ENCODE measurements at places on chromosomes 6 and 20.

GRCh38 chr6:56096541-56096940 is 150.8 kb downstream of the COL21A1 start:
- no peak for DNase-seq

DNA sequence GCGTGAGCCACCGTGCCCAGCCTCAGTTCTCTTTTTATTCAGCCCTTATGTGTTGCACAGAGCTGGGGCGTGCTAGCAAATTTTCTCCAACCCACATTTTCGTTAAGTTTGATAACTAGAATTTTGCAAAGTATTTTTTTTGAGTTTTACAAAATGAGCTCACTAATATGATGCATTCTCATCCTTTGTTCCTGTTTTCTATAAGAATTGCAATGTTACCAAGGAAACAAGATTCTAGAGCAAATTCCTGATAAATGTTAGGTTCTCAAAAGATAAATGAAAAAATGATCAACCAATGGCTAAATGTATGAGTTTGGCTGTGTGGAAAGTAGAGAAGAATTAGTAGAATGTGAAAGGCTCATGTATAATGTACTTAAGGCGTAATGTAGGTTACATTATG is 529.8 kb downstream of the MAFB start:
- no peak for DNase-seq

DNA sequence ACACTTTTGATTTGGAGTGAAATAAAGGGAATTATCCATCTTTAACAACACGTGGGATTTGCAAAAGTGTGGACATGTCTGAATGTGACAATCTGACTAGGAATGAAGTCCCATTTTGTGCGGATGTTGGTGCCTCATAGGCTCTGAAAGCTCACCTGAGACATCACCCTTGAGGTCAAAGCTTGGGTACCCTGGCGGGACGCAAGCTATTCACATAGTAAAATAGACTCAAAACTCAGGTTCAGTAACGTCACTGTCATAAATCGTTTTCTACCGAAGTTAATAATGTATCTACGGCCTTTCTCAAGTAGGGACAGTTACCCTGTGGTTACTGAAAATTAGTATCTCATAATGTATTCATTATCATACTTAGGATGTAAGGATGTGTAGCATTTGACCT is 61.8 kb downstream of the AKAP12 start:
- DNase-seq = no peak

DNA sequence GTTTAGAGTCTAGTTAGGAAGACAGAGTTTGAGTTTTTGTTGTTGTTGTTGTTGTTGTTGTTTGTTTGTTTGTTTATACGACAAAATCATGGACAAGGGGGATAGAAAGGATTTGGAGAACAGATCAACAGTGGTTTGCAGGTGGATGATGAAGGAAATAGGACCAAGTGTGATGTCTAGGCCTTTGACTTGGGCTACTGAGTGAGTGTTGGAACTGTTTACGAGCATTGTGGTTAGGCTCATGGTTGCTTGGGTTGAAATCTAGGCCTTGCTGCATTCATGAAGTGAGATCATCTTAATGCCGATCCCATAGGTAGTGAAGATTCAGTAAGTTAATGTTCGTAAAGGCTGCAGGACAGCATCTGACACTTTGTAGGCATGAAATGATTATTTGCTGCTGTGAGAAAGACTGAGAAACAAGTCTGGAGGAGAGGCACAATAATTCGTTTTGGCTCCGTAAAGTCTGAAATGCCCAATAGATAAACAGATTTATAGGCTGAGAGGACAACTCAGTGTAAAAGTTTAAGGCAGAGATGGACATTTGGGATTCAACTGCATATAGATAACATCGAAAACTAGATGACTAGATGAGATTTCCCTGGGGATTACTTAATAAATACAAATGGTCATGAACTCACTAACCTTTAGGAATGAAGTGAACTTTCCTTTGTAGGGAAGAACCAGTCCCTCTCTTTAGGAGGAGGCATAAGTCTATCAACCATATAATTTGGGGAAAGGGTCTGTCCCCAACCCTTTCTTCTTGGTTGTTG is 70.0 kb downstream of the HDDC2 start:
- DNase-seq = no peak

DNA sequence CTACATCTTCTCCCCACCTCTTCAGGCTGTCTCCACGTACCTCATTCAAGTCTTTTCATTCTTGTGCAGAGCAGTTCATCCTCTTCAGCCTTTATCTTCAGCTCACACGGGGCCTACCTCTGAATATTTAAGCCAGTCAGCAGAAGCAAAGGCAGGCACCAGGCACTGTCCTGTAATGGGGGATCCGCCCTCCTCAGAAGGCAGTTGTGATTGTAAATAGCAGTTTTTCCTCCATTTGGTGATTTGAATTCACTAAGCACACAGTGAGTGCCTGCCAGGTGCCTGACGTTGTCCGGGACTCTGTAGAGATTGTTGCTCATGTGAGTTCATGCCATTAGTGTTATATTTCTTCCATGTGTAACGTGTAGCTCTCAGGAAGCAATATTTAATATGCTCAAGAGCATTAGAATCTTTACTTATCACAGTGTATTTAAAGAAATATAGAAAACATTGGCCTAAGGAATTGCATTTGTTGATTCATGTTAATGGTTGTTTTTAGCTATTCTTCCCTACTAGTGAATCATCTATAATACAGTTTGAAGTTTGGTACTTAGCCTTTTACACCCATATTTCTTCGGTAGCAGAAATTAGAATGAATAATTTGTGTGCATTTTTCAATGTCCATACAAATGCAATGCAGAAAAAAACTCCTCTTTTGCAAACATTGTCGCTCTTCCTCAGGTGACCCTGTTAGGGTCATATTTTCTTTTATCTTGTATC is 17.9 kb downstream of the BPHL start:
- DNase-seq = no peak

DNA sequence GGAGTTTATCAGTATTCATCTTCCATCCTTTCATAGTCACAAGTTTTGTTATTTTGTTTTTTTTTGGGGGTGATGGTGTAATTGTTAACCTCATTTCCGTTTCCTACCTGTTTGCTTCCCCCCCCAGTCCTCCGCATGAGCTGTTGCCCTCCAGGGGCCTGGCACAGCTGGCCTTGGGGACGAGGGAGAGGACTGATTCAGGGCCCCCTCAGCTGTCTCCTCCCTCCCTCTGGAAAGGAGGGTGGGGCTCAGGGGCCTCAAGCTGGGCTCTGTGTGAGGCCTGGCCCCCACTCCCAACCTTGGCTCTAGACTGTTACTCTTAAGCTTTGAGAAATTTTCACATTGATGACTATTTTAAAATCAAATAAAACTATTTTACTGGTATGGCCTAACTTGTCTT is 4.0 kb downstream of the LRRC73 start:
- DNase-seq = no peak

DNA sequence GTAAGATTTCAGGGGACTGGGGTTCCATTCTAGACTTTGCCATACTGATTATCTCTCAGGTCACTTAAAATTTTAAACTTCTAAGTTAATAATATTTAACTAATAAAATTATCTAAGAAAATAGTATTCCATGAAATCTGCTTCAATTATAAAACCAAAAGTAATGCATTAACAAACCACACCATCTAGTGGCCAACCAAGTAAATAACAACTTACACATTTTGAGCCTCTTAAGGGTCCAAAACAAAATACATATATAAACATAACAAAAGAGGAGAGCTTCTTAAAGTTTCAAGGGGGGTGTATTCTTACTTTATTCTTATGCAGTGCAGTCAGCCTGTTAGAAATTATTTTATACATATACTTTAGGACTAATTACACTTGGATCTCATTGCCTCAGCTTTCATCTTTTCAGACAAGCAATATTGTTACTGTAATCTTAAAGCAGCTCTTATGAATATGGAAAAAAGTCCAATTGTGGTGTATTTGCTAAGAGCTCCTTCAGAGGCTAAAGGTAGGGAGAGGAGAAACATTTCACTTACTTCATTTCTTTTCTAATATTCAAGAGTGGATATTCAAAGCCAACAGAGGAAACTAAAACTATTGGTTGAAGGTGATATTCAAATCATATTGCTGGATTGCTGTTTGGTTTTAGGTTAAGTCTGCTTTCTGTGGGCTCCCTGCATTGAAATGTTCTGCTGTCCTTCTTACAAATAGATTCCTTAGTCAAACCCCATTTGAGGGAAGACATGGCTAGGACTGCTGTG is 199.7 kb upstream of the SIM1 start:
- DNase-seq = no peak

DNA sequence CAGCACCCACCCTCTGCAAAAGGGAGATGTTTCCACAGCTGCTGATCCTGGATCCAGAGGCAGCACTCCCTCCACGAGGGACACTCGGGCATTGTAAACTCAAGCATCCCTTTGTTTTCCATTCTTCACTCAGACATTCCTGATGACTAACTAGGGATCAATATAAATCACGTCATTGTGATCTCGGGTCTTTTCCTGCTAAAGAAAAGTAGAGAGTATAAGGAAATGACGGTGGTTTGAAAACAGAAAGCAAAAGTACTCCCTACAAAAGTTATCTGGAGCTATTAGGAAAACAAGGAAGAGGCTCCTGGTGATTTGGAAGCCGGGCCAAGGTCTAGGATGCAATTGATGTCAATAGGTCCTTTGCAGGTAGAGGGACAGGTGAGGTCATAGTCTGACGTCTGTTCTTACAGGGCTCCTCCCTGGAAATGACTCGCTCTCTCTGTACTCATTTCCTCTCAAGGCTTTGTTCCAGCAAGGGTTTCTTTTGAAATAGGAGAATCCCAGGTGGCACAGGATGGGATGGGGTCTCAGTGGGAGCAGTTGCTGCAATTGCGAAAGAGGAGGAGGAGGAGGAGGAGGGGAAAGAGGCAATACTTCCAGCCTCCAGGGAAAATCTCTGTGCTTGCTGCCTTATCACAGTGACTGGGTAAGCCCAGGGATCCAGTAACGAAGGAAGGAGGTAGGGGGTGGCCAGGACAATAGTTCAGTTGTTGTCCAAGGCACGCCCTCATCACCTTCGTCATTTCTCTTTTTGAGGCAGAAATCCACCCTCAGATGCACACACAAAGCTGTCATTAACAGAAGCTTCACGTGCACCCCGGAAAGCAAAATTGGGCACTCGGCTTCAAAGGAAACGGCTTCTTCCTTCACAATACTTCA is 222.8 kb downstream of the LY86 start:
- peak; percentile 78 for DNase-seq
